ENCODE measurements at places on chromosomes 16 and 17.

DNA sequence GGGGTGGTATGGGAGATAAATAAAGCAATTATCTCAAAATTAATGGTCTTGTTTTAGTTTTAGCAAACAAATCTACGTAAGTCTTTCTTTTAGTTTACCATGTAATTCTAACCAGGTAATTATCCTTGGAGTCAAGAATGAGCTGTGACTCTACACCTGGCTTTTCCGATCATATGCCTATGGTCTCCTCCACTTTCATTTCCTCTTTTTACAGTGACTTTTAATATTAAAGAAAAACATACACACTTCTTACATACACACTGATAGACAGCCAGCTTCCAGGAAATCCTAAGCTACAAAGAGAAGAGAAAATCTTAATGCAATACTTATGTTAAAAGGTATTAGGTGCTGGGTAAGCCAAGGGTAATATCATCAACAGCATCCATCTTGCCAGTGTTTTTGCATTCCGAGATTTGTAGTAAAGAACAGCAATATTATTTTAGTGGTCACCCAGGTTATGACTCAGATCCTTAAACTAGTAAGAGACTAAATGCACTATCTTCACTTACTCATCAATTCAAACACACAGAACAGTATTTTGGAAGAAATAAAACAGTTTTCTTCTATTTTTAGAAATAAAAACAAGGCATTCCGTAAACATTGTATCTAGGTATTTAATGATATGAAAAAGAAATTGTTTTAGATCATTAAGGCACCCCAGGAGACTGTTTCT, 4.4 kb upstream of the IRX5 start:
- DNase-seq, result no peak

DNA sequence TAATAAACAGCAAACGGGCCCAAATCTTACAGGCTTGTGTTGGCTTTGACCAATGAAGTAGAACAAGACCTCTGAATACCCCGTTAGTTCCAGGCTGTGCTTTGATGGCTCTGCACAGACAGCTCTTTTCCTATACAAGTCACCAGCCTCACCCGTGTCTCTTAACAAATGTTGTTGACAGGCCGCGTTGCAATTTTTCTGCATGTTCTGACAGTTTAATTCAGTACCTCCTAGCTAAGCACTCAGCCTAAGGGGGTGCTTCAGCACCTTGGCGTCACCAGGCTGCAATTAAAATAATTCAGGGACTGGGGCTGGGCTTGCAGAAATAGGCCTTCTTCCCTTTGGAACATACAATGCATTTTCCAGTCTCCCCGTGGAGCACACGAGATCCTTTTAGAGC, 500.1 kb downstream of the MAF start:
- DNase-seq, result no peak

- no peak for DNase-seq
Observed at GRCh38 chr17:81123052-81124048, 42.0 kb upstream of the PVALEF start.

- no peak for DNase-seq
Observed at GRCh38 chr17:57691939-57692338, 53.2 kb downstream of the CCDC182 start.

All from NCI-H526 (cell line).